ENCODE measurements at places on chromosomes 13 and 19.
A peak's percentile ranks its signal among the peaks of the same experiment; 100 is the strongest.

DNA sequence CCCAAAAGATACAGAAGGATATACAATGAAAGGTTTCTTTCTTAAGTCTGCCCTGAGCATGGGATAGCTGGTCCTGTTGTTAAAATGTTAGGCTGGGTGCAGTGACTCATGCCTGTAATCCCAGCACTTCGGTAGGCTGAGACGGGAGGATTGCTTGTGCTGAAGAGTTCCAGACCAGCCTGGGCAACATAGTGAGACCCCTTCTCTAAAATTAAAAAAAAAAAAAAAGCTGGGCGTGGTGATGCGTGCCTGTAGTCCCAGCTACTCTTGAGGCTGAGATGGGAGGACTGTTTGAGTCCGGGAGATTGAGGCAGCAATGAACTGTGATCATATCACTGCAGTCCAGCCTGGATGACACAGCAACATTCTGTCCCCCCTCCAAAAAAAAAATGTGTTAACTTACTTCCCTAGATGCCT lies 52.5 kb upstream of the SHKBP1 start:
- no peak for DNase-seq

DNA sequence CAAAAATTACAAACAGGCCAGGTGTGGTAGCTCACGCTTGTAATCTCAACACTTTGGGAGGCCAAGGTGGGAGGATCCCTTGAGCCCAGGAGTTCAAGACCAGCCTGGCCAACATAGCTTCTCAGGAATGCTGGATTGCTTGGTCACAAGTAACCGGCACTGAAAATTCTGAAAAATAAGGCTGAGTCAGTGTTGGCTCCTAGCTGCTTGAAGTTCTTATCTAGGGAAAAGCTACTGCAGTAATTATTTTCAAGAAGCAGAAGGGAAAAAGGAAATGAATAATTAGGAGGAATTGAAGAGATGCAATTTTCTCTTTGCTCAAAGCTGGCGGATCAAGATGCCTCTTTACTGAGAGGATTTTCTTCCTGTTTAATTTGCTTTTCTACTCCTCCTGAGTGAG lies 75.0 kb upstream of the GTF3A start:
- DNase-seq, result no peak

- DNase-seq, result no peak
Observed at GRCh38 chr13:106246242-106246641, 289.2 kb downstream of the EFNB2 start.

GRCh38 chr13:112875627-112876026 lies 93.4 kb upstream of the MCF2L start:
- no peak for DNase-seq

- DNase-seq, result peak; percentile 84
Observed at GRCh38 chr19:4108767-4109625, 14.9 kb downstream of the MAP2K2 start.

DNA sequence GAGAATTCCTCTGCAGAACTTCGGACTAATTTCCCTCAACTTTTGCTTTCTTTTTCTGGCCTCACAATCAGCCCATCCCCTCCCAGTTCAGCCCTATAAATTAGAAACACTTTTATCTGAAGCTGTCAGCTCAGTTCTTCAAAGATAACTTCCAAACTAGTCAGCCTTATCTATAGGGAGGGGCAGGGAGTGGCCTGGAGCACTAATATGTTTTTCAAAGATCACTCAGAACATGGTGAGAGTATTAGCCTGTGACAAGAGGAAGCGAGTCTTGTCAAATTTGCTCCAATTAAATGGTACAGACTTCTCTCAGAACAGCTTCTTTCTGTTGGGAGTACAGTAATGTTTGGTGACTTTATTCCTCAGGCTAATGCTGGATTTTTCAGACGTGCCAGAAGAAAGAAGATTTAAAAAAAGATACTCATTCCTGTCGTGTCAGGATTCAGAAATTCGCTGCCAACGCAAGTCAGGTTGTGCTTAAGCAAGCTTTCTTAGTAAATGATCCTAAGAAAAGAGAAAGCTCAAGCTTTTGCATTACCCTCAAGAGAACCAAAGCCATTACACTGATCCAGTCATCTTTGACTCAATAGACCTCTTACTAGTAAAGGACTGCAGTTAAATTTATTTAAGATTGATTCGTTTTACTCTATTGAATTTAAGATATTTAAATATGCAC lies 1033.6 kb downstream of the SLITRK5 start:
- no peak for DNase-seq

- DNase-seq, result no peak
Observed at GRCh38 chr19:56778351-56778750, 62.2 kb downstream of the PEG3 start.

GRCh38 chr13:114126789-114127472 lies 5.5 kb downstream of the RASA3 start:
- no peak for DNase-seq
